HepG2 (cell line): ENCODE measurements at places on chromosomes 4 and X. TPM values are rescaled to one million over a fixed set of nuclear protein-coding genes. Genes with fewer than 3 reads are reported as not detected.

Gene ABLIM2
- total RNA-seq, result 0.18 and 0.20 TPM in 2 replicates

Gene F9
- not detected in 2 replicates for total RNA-seq

Gene UCP1
- total RNA-seq, result 0.11 TPM in 1 of 2 replicates, not detected in the other

Gene PRAF2
- 0.33 TPM in 1 of 2 replicates, not detected in the other for total RNA-seq

Gene PDE5A
- 0.44 and 0.53 TPM in 2 replicates for total RNA-seq

Gene SLIT2
- total RNA-seq, result 0.03 TPM in 1 of 2 replicates, not detected in the other

- no peaks in the 10 kb centered on the region for H3K4me1 ChIP-seq
- no peaks in the 10 kb centered on the region for H3K36me3 ChIP-seq
- H3K27me3 ChIP-seq, result no peaks in the 10 kb centered on the region
- no peak overlapping the region for H3K4me3 ChIP-seq
Measured at GRCh38 chrX:110407910-110408545, 49.4 kb downstream of the RTL9 start.

- H3K4me1 ChIP-seq, result peaks cover 12% of the 10 kb centered on the region
- H3K4me3 ChIP-seq, result no peak overlapping the region
- no peak for DNase-seq
- no peaks in the 10 kb centered on the region for H3K27me3 ChIP-seq
Measured at GRCh38 chr4:10074076-10074766, 42.4 kb downstream of the WDR1 start.

GRCh38 chrX:74408304-74408703 lies 13.0 kb upstream of the SLC16A2 start:
- H3K27me3 ChIP-seq, result no peaks in the 10 kb centered on the region
- H3K27ac ChIP-seq, result no peak overlapping the region
- no peak for DNase-seq
- H3K36me3 ChIP-seq, result no peaks in the 10 kb centered on the region
- no peaks in the 10 kb centered on the region for H3K4me1 ChIP-seq

GRCh38 chrX:154046031-154046781 lies 26.5 kb upstream of the IRAK1 start:
- H3K4me3 ChIP-seq, result no peak overlapping the region
- H3K4me1 ChIP-seq, result peaks cover 9% of the 10 kb centered on the region
- H3K27me3 ChIP-seq, result no peaks in the 10 kb centered on the region; the same call in 1 of the 2 replicates
- H3K36me3 ChIP-seq, result peaks cover 3% of the 10 kb centered on the region
- H3K27ac ChIP-seq, result no peak overlapping the region
- DNase-seq, result no peak

- H3K27me3 ChIP-seq, result peaks cover 4% of the 10 kb centered on the region; the same call in 2 of the 3 replicates
- no peak overlapping the region for H3K27ac ChIP-seq
- no peaks in the 10 kb centered on the region for H3K4me1 ChIP-seq
- H3K36me3 ChIP-seq, result no peaks in the 10 kb centered on the region
- no peak overlapping the region for H3K4me3 ChIP-seq
Measured at GRCh38 chr4:76620723-76621468, 185.9 kb downstream of the SHROOM3 start.

DNA sequence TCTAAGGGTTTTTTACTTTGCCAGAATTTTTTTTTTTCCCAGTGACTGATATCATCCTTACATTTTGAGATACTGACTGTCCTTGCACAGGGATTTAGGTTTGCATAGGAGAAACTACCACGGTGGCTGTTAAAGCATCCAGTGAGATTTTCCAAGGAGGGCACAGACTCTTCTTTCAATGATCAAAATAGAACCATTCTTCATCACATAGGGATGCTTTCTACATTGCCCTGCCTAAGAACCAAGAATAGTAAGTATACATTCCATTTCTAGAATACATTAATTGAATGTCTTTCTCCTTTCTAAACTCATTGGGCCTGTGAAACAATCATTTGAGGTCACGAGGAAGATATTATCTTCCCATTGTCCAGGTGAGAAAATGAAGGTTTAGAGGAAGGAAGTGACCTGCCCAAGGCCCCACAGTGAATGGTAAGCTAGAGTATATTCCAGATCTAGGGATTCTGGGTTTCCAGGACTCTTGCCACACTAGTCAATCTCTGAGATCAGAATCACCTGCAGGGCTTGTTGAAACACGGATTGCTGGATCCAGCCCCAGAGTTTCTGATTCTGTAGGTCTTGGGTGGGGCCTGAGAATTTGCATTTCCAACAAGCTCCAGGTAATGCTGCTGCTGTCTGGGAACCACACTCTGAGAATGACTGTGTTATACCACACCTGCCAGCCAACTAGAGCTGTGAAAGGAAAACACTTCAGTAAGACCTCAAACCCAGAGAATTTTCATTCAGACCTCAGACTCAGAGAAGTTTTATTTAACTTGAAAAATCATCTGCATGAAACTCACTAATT lies 17.7 kb upstream of the TMEM154 start:
- peaks cover 25% of the 10 kb centered on the region for H3K4me1 ChIP-seq
- H3K27me3 ChIP-seq, result no peaks in the 10 kb centered on the region
- no peaks in the 10 kb centered on the region for H3K36me3 ChIP-seq
- no peak for DNase-seq
- H3K27ac ChIP-seq, result no peak overlapping the region
- H3K4me3 ChIP-seq, result no peak overlapping the region

- 0 out of 2 replicates have a peak, but pooled peaks cover 9% of the 10 kb centered on the region for H3K4me1 ChIP-seq
- H3K36me3 ChIP-seq, result no peaks in the 10 kb centered on the region
- H3K27ac ChIP-seq, result no peak overlapping the region
Measured at GRCh38 chrX:10176121-10177003, 19.6 kb downstream of the CLCN4 start.

DNA sequence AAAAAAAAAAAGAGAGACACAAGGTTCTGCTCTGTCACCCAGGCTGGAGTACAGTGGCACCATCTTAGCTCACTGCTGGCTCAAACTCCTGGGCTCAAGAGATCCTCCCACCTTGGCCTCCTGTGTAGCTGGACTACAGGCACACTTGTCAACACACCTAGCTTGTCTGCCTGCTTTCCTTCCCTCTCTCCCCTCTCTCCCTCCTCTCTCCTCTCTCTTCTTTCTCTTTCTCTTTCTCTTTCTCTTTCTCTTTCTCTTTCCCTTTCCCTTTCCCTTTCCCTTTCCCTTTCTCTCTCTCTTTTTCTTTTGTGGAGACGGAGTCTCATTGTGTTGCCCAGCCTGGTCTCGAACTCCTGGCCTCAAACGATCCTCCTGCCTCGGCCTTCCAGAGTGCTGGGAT lies 132.1 kb downstream of the DIPK2B start:
- H3K27me3 ChIP-seq, result no peaks in the 10 kb centered on the region
- no peaks in the 10 kb centered on the region for H3K4me1 ChIP-seq
- no peak overlapping the region for H3K4me3 ChIP-seq
- H3K27ac ChIP-seq, result no peak overlapping the region
- peaks cover 2% of the 10 kb centered on the region; the same call in 1 of the 2 replicates for H3K36me3 ChIP-seq

DNA sequence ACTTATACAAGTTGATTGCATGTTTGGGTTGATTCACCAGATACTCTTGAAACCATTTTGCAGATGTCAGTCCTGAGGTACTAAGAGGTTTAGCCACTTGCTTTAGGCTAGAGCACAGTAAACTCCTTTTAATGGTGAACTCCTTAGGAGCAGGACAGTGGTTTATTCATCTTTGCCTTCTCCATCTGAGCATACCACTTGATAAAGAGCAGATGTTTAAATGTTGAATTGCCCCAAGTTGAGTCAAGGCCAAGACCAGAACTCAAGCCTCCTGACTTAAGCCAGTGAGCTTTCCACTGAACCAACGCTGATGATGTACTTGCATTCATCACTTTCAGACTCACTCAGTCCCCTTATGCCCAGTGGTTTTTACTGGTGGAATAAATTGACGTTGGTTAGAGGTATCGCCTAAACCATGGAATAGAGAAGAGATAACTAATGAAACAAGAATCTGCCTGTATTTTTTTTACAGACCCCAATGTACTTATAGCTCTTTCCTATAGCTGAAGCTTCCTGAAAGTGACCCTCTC lies 7.5 kb downstream of the DAPP1 start:
- no peaks in the 10 kb centered on the region for H3K4me1 ChIP-seq
- no peak for DNase-seq

GRCh38 chr4:181548873-181549575 lies 694.2 kb upstream of the TENM3 start:
- no peaks in the 10 kb centered on the region for H3K36me3 ChIP-seq
- H3K27me3 ChIP-seq, result no peaks in the 10 kb centered on the region
- H3K4me3 ChIP-seq, result no peak overlapping the region
- no peaks in the 10 kb centered on the region for H3K4me1 ChIP-seq
- H3K27ac ChIP-seq, result no peak overlapping the region
- DNase-seq, result peak; percentile 1

GRCh38 chr4:33037464-33037863 lies 2317.3 kb downstream of the PCDH7 start:
- no peaks in the 10 kb centered on the region for H3K36me3 ChIP-seq
- DNase-seq, result no peak
- H3K4me1 ChIP-seq, result no peaks in the 10 kb centered on the region
- no peak overlapping the region for H3K27ac ChIP-seq
- H3K4me3 ChIP-seq, result no peak overlapping the region
- no peaks in the 10 kb centered on the region for H3K27me3 ChIP-seq

- no peak overlapping the region for H3K27ac ChIP-seq
- DNase-seq, result no peak
- no peaks in the 10 kb centered on the region for H3K36me3 ChIP-seq
- no peaks in the 10 kb centered on the region for H3K27me3 ChIP-seq
- no peak overlapping the region for H3K4me3 ChIP-seq
Measured at GRCh38 chrX:5113128-5113527, 1115.5 kb downstream of the NLGN4X start.
